Stimulated activated CD8-positive, alpha-beta memory T cell treated with anti-CD3 and anti-CD28 coated beads, Interleukin-7, amount 100 ng/mL, for 1 hour (primary cell): ENCODE measurements at places on chromosomes 7 and 10.

- DNase-seq, result no peak
Measured at GRCh38 chr7:70098905-70099672, 500.8 kb downstream of the AUTS2 start.

DNA sequence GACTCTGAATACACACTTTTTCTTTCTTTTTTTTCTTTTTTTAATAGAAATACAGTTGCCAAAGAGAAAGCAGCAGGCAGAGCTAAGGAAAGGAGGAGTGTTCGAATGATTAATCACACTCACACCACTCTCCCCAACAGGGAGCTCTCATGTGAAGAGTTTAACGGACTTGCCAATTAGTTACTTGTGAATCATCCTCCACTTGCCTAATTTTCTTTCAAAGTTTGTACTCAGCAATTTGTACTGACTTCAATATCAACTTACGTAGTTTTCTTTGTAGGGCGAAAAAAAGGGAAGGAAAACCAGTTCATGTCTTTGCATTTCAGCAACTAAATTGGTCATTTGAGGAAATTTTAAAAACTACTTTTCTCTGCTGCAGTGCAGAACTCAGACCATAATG, 109.2 kb downstream of the PIP4K2A start:
- no peak for DNase-seq

- no peak for DNase-seq
Measured at GRCh38 chr7:71182438-71182935, 50.5 kb downstream of the GALNT17 start.

- no peak for DNase-seq
Measured at GRCh38 chr7:158655507-158655906, 49.1 kb downstream of the NCAPG2 start.

DNA sequence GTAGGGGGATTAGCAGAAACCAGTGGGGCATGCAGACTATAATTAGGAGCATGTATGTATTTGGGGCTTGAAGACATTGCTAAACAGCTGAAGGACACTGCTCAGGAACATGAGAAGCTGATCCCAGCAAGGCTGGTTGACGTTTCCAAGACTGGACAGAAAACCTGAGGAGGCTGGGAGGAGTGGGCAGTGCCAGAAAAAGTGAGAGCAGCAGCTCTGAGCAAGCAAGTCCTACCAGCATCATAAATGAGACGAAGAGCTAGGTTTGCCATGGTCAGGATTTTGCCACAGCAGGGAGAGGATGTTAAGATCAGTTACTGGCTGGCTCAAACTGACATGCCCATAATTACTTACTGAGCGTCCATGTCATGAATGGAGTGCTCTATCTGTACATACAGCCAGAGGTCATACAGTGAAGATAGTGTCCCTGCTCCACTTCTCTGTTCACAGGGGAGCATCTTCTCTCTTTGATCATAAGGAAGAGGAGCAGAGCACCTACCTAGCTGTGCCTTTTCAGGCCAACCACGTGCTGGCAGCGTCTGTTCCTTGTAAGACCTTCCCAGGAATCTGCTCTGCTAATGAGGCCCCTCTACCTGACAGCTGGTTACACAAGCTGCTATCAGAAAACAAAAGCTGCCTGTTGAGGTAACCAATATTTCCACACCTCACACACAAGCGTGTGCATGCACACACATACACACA, 44.7 kb downstream of the PDE1C start:
- no peak for DNase-seq

- no peak for DNase-seq
Measured at GRCh38 chr7:1536743-1537534, 6.4 kb downstream of the MAFK start.

GRCh38 chr7:139602143-139602722, 78.7 kb downstream of the CLEC2L start:
- no peak for DNase-seq

GRCh38 chr10:30928742-30929141, 102.9 kb downstream of the ZNF438 start:
- no peak for DNase-seq

GRCh38 chr10:127506094-127506493, 43.0 kb upstream of the NPS start:
- DNase-seq, result no peak

GRCh38 chr7:85343484-85343883, 156.6 kb upstream of the SEMA3D start:
- no peak for DNase-seq

DNA sequence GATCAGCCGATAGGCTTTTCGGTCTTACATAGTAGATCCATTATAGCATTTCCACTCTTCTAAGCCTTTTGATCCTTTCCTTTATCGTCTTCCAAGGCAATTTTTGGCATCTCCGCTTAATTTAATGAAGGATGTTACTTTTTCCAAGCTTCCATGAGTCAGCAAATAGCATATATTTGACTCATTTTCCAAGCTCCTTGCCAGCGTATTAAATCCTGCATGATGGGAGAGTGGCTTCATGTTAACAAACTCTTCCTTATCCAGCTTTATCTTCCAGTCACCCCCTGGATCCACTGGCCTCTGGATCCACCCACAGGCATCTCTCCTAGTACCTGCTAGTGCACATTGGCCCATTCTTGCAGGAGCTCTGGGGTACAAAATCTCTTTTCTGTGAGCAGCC, 13.0 kb downstream of the OR9A2 start:
- no peak for DNase-seq

DNA sequence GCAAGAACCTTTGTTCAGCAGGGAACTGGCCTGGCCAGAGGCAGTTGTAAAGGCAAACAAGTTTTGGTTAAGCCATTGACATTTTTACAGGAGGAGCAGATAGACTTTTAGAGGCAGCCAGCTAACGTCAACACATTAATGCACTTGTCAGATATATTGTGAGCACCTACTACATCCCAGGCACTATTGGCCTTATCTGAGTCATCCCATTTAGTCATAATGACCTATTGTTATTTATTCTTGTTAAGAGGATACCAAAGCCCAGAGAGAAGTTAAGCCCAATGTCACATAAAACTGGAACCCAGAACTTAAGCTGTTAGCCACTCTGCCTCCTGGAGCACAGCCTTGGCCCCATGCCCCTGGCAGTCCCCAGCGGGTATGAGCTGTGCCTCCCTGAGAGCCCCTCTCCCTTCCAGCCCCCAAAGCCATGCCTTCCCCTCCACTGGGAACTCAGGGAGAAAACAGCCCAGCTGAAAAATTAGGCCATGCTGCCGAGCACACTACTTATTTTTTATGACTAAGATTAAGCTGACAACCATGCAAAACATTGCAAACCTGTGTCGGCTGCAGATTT, 32.7 kb upstream of the TRIM8 start:
- DNase-seq, result no peak

- no peak for DNase-seq
Measured at GRCh38 chr7:157494506-157495176, 157.8 kb downstream of the DNAJB6 start.

GRCh38 chr7:35026150-35026549, 11.1 kb downstream of the DPY19L1 start:
- no peak for DNase-seq

DNA sequence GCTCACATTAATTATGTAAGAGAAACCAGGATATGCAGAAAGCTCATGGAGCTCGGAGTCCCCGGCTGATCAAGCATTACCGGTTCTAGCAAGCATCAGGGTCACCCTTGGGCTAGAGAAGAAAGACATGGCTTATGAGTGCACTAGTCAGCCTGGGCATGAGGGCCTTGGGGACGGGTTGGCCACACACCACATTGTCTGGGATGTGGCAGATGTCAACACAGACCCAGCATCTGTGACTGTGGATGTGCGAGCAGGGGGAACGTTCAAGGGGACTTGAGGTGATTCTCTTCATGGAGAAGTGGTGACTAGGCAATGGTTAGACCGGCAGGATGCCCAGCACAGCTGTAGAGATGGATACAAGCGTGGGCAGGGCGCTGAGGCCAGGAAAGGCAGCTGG, 13.7 kb downstream of the ZMIZ2 start:
- DNase-seq, result no peak

- no peak for DNase-seq
Measured at GRCh38 chr10:118950997-118951637, 78.4 kb upstream of the NANOS1 start.

DNA sequence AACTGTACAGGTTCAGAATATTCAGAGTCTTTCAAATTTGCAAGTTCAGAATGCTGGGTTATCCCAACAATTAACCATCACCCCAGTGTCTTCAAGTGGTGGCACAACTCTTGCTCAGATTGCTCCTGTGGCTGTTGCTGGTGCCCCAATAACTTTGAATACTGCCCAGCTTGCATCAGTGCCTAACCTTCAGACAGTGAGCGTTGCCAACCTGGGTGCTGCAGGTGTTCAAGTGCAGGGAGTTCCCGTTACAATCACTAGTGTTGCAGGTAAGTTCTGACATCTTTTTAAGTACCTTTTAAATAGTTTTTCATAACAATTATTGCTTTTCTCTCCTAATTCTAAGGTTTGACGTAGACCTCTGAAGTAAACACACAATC, 2.7 kb downstream of the SP4 start:
- no peak for DNase-seq

DNA sequence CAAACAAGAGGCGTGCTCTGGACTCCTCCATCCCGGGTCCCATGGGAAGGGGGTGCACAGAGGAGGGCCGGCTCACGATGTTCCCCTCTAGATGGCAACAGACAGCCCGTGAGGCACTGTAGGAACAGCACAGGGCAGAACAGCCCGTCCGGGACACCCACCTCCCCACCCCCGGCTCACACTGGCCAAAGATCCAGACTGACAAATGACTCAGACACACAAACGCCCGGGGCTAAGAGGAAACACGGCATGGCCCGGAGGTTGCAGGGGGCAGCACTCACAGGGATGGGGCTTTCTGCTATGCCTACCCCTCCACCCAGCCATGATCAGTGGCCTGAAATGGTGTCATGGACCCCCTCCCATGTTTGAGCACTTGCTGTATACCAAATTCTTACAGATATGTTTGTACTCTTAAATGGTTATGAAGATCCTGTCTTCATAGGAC, 4.9 kb upstream of the ELN start:
- no peak for DNase-seq

- DNase-seq, result no peak
Measured at GRCh38 chr10:64365663-64366062, 844.5 kb downstream of the REEP3 start.

DNA sequence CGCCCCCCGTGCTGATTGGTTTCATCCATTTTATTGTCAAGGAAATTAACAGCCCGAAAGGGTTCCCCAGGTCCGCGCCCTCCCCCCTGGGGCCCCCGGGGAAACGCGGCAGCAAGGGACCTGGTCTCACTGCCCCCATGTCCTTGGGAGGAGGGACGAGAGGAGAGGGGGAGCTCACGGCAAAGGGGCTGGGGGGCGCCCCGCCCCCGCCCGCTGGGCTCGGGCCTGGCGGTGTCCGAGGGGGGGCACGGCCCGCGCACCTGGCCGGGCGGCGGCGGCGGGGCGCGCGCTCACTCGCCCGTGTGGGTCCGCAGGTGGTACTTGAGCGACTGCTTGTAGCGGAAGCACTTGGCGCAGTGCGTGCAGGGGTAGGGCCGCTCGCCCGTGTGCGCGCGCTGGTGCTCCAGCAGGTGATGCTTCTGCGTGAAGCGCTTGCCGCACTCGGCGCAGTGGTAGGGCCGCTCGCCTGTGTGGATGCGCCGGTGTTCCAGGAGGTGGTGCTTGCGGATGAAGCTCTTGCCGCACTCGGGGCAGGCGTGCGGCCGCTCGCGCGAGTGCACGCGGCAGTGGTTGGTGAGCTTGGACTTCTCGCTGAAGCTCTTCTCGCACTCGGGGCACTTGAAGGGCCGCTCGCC, 29.3 kb downstream of the ZNF777 start:
- DNase-seq, result no peak

DNA sequence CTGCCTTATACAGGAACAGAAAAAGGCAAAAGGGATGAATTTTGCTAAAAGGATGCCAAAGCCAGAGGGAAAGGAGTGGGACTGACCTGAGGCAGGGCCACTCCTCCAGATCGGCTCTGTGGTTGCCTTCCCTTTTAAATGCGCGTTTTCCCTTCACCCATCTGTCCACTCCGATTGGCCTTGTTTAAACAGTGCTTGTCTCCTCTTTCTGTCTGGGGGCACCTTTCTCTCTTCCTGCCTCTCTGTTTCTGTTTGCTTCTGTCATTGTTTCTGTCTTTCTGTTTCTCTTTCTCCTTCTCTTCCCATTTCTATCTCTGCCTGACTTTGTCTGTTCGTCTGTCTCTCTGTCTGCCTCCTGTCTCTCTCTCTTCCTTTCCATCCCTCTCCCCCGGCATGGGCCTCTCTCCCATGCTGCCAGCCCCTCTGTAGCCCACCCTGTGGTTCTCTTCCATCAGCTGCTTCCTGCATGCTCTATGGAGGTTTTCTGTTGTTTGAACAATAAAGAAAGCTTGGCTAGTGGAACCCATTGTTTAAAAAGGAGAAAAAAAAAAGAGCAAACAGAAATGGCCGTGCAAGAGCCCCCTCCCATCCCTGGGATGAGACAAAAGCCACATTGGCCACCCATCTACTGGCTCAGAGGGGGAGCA, 29.5 kb upstream of the HSPB1 start:
- DNase-seq, result no peak

- no peak for DNase-seq
Measured at GRCh38 chr10:129046962-129047361, 420.1 kb upstream of the MGMT start.

- DNase-seq, result no peak
Measured at GRCh38 chr10:32605787-32606186, 159.8 kb downstream of the CCDC7 start.

DNA sequence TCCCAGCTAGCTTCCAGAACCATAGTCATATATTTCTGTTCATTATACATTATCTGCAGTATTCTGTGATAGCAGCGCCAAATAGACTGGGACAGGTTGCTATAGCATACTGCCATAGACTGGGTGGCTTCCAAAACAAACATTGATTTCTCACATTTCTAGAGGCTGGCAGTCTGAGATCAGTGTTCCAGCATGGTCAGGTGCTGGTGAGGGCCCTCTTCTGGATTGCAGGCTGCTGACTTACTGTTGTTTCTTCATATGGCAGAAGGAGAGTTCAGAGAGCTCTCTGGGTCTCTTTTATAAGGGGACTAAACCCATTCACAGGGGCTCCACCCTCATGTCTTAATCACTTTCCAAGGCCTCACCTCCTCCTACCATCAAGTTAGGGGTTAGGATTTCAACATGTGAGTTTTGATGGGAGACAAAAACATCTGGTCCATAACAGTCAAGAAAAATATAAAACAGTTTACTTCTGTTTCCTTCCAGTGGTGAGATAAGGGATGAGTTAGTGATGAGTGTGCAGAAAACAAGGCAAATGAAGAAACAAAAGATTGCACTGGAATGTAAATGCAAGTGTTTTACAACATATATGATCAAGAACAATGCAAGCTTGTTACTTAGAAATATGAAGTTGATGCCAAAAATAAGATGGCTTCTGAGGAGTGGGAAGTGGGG, 399.0 kb upstream of the C7orf33 start:
- no peak for DNase-seq

GRCh38 chr7:21251151-21251800, 176.6 kb upstream of the SP4 start:
- no peak for DNase-seq

- DNase-seq, result no peak
Measured at GRCh38 chr10:133129071-133129858, 30.8 kb upstream of the KNDC1 start.
